G401 (cell line): ENCODE measurements at places on chromosomes 1 and 21. TPM values are rescaled to one million over a fixed set of nuclear protein-coding genes. Genes with fewer than 3 reads are reported as not detected.

DNA sequence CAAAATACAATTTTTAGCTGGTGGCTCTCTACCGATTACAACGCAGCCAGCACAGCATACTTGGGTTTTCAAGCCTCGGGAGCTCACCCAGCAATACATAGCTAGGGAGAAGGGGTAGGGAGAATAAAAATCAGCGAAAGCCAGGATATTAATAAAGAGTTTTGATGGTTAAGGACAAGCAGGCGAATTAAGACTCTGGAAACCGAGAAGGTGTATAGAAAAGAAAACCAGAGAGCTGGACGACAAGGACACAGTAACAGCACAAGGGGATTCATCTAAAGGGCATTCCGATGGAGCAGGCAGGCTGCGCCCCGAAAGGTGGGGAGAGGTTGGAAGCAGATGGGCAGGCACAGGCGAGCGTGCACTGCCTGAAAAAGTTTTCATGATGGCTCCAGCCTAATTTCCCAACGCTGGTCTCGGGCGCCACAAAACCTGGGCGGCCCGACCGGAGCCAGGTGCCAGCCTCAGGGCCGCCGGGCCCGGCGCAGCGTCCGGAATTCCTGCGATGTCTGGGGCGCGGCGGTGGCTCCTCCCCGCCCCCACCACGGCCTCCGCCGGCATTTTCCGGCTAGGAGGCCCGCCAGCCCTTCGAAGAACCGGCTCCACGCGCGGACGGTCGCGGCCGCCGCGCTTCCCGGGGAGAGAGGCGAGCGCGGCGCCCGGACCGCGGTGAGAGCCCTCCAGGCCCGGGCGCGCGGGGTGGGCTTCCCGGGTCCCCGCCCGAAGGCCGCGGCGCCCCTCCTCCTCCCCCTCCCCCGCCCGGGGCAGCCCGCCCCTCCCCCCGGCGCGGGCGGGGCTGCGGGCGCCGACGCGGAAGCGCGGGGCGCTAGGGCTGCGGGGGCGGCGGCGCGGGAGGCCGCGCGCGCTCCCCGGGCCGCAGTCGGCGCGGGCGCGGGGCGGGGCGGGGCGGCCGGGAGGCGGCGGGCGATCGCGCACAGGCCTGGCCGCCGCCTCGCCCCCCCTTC lies 774 bp upstream of the DYRK1A start:
- DNase-seq = peak; percentile 63

DNA sequence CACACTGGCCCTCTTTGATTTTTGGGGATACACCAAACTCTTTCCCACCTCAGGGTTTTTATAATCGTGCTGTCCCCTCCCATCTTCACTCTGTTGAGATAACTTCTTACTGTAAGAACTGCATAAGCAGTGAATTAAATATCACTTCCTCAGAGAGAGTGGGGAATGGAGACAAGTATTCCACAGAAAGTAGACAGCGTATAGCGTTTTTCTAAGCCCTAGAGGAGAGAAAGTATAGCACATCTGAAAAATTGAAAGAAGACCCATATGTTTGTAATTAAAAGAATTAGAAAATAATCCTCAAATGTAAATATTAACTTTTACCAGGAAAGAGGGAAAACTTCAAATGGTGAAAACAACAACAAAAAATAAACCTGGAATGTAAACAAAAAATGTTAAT lies 67.3 kb downstream of the GPR161 start:
- no peak for DNase-seq

The CCDC30 gene
- total RNA-seq = 0.49 and 3.4 TPM in 2 replicates

The BCL10 gene
- total RNA-seq = 6.7 and 7.9 TPM in 2 replicates

- no peak for DNase-seq
Measured at GRCh38 chr21:44477712-44478111, 22.4 kb downstream of the LRRC3 start.

DNA sequence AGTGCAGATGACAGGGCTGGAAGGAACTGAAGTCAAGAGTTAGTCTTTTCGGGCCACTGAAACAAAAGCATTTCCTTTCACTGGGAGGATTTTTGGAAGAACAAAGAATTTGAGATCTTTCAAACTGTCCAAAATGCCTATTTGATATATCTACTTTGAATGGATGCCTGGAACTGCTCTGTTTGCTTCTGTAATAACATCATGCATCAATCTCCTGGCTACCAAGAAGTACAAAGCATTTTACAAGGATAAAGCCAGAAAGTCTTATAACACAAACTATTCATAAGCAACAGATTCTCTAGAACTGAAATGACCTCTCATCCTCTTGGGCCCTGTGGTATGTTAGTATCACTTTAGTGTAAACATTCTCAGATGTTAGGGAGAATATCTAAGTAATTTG lies 18.2 kb upstream of the RHOU start:
- no peak for DNase-seq

The PLA2G5 gene
- not detected in 2 replicates for total RNA-seq

DNA sequence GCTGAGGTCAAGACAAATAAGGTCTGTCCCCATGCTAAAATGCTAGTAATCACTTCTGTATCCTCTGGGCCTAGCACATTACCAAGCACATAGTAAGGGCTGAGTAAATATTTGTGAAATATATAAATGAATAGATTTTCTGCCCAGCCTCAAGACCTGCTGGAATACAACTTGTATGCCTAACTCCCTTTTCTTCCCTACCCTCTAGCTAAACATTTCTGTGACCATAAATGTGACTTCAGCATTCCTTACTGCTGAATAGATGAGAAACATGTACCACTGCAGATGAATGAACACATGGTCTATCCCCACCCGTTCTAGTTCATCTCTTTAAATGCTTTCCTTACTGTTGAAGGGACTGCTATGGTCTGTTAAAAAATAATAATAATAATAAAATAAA lies 209.0 kb upstream of the HOOK1 start:
- no peak for DNase-seq

DNA sequence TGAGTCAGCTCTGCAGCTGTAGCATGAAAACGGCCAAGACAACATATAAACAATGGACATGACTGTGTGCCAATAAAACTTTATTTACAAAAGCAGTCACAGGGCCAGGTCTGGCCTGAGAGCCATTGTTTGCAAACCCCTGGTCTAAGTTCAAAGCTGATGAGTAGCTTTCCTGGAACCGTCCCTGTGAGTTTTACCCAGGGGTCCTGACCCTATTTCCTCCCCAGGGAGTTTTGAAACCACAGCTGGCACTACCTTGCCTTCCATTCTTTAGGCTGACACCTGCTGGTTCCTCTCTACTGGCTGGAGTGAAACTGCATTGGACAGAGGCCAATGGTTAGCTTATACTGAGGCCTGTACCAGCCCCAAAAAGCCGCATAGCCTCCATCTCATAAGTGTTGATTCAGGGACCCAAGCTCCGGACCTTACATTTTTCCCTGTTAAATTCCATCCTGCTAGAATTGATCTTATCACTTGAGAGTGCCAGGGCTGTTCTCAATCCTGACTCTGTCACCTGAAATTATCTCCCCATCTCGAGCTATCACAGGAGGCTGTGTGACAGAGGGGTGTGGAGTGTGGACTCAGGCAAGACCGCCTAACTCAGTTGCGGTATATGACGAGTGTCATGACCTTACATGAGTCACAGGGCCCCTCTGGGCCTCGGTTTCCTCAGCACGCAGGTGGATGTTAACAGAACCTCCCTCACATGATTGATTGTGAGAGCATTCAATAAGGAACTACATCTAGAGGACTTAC lies 343.6 kb downstream of the NPHP4 start:
- DNase-seq = no peak

DNA sequence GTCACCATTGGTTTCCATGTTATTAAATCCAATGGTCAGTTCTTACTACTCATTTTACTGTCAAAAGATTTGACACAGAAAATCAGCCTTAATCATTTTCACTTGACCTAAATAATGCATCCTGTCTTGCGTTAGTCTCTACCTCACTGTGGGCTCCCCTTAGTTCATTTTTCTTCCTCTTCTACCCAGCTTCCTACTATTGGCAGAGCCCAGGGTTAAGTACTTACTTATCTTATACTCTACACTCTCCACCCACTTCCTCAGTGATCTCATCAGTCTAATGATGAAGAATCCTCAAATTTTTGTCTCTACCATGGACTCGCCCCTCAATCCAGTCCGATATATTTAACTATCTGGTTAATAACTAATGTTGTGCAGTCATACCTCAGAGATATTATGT lies 735.9 kb downstream of the KCNT2 start:
- DNase-seq = no peak

DNA sequence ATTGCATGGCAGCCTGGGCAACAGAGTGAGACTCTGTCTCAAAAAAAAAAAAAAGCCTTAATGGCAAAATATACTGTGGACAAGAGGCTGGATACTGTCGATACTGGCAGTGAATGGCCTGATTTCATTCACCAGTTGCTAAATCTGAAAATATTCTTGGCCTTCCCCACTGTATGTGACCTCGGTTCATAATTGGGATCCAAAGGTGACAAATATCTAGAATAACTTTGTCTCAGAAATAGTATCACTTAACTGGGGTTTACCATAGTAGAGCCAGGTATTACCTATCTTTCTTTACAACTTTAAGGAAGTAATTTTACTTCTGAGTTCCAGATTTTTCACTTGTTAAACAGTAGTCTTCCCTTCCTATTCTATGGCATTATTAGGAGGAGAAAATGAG lies 8.4 kb downstream of the MTF2 start:
- no peak for DNase-seq

DNA sequence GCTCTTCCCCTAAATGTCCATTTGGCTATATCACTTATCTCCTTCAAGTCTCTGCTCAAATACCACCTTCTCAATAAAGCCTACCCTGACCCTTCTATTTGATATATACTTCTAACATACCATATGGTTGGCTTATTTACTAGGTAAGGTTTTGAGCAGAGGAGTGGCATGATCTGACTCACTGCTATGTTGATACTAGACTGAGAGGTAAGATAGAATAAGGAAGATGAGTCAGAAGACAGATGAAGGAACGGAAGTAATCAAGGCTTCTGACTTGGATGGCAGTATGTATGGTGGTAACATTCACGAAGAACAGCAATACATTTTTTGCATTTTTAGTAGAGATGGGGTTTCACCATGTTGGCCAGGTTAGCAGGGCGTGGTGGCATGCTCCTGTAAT lies 4.8 kb upstream of the HRNR start:
- DNase-seq = no peak
